ENCODE measurements at places on chromosomes 12 and 14.

- DNase-seq, result no peak
Measured at GRCh38 chr12:69701826-69702225, 2.7 kb upstream of the BEST3 start.

DNA sequence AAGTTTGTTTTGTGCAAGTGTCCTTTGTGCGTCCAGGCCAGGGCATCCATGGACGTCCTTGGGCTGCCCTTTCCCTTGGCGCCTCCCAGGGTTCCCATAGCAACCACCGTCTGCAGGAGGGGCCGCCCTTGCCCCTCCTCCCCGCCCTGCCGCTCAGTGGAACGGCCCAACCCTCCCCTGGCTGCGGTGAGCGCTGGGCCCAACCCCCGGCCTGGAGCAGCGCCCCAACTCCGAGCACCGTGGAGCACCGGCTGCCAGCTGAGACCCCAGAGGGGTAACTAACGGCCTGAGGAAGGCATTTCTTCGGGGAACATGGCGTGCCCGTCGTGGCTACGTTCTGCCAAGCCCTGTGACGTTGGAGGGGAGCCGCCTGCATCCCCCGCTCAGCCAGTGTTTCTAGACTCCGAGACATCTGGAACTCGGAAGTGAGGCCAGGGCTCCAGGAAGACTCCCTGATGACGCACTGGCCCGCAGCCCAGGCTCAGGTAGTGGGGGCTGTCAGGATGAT lies 5.3 kb upstream of the ACACB start:
- no peak for DNase-seq

GRCh38 chr12:127170226-127171180 lies 1096.5 kb upstream of the TMEM132C start:
- DNase-seq, result no peak

- no peak for DNase-seq
Measured at GRCh38 chr12:77120156-77121085, 55.1 kb upstream of the E2F7 start.

GRCh38 chr14:56549721-56550120 lies 29.9 kb upstream of the TMEM260 start:
- no peak for DNase-seq

DNA sequence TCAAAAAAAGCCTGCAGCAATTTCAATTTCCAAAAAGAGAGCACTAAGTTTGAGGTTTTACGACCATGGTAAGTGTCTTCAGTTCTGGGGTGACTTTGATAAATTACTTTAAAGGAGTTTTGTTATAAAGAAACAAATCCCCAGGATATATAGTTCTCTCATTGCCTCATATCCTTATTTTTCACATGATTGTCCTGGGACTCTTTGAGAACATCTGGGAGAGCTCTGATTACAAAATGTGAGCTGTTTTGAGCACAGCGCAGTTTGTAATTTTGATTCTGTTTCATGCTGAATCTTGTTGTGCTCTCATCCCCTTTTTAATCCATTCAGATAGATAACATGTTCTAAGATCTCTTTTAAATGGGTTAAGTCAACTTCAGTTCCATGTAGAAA lies 67.7 kb upstream of the DCN start:
- DNase-seq, result no peak

DNA sequence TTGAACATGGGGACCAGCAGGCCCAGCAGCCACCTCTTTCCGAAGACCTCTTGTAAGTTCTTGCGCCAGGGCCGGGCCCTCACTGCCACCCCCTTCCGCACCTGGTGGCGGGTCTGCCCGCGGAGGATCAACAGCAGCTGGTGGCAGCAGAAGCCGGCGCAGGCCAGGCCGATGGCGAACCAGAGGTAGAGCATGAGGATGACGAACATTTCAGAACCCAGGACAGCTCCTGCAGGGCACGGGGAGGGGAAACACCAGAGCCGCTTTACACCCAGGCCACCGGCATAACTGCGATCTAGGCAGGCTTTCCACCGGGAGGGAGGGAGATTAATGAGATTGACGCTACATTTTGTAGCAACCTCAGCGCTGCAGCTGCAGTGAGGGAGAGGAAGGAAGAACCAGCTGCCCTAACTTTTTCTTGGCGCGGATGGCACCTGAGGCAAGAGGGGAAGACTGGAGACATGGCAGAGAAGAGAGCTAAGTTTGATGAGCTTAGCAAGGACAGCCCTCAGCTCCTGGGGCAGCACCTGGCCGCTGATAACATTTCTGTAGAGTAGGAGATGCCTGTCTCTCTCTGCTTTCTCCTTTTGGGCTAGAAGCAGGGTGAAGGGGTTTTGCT lies 7.8 kb downstream of the ZDHHC22 start:
- no peak for DNase-seq

- no peak for DNase-seq
Measured at GRCh38 chr14:56149995-56150394, 31.8 kb downstream of the PELI2 start.

GRCh38 chr14:100104523-100105300 lies 39.5 kb downstream of the EVL start:
- DNase-seq, result no peak

GRCh38 chr14:95256002-95256775 lies 63.5 kb downstream of the CLMN start:
- DNase-seq, result no peak

- DNase-seq, result no peak
Measured at GRCh38 chr12:67625004-67625403, 23.5 kb upstream of the DYRK2 start.

- DNase-seq, result no peak
Measured at GRCh38 chr12:65372574-65372973, 94.1 kb downstream of the MSRB3 start.

DNA sequence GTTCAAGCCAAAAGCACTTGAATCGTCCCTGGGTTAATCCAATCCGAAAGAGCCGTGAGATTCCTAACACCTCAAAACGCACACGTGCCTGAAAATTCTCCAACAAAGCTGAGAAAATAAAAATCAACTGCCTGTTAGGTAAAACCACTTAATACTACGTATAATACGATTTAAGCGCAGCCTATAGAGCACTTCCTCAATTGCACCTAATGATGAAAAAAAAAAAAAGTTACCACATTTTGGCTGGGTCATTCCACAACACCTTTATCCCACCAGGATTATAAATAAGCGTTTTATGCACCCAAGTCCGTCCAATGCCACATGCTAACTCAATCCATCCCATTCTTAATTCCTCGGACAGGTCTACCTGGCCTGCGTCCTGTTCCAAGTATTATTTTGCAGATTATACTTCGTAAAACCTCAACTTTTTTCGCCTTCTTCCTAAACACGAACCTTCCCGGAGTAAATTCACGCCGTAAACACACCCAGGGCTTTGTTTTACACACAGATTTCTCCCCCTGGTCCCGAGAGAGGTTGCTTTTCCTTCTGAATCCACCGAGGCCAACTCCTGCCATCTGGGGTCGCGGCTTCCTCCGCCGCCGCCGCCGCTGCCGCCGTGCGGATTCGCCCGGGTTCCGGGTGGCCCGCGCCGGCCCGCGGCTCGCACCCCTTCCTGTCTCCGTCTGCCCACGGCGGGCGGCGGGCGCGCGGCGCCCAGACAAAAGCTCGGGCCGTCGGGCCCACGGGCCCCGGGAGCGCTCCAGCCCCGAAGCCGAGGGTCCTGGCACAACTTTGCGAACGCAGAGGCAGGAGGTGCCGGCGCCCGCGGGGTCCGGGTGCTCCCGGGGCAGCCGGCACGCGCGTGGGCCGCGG lies 66.2 kb downstream of the RNF34 start:
- no peak for DNase-seq

GRCh38 chr12:127823801-127824200 lies 443.2 kb upstream of the TMEM132C start:
- no peak for DNase-seq

GRCh38 chr12:100564090-100564489 lies 9.4 kb upstream of the GAS2L3 start:
- no peak for DNase-seq

- DNase-seq, result no peak
Measured at GRCh38 chr12:1869145-1869544, 48.8 kb downstream of the LRTM2 start.

- DNase-seq, result no peak
Measured at GRCh38 chr12:56476972-56477432, 8.6 kb downstream of the SPRYD4 start.

DNA sequence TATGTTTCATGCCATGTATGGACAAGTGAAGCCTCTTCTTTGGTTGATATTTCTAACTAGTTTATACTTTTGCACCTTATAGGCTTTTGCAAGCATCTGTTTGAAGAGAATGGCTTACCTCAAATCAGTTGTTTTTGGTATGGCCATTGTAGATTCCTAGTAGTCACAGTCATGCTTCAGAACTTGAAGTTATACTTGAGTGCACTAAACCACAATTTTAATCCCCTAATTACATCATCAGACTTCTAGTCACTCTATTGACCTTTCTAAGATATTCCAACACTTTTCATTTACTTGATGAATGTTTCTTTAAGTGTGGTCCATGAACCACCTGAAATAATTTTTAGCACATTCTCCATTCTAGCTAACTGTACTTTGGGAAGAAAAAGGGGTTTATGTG lies 18.6 kb upstream of the KLRB1 start:
- DNase-seq, result no peak

DNA sequence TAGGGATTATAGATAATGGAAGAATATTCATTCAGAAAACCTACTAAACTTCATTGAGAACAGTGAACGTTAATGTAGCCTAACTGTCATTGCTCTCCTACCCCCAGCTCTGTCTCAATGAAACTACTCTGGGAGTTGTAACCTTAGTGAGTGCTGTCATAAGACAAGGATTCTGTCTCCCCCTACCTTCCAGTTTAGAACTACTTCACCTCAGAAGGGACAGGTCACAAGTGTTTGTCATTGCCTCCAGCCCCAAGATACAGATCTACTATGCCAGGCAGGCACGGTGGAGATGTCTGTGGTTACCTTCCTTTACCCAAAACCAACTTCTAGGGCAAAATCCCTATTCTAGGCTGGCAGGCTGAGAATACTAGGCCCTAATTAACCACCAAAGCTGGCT lies 833.1 kb upstream of the SEL1L start:
- DNase-seq, result no peak

GRCh38 chr12:31736472-31736871 lies 7.7 kb upstream of the AMN1 start:
- DNase-seq, result no peak

- DNase-seq, result no peak
Measured at GRCh38 chr12:49863946-49864797, 21.3 kb upstream of the BCDIN3D start.

- DNase-seq, result no peak
Measured at GRCh38 chr12:64493513-64493912, 41.6 kb downstream of the TBK1 start.

DNA sequence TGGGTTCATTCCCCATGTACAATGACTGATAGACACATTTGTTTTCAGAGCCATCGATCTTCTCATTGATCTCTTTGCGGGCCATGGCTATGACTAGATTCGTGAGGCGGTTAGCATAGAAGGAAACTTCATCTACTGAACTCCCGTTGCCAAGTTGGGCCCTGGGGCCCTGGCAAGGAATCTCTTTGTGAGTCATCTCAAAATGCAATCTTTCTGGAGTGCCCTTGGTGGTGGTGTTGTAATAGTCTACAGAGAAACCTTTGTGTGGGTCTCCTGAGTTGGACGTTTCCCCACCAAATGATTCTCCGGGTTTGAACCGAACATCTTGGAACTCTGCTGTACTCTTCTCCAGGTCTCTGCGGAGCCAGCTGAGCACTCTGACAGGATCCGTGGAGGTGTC lies 20.4 kb downstream of the AKAP3 start:
- DNase-seq, result no peak

DNA sequence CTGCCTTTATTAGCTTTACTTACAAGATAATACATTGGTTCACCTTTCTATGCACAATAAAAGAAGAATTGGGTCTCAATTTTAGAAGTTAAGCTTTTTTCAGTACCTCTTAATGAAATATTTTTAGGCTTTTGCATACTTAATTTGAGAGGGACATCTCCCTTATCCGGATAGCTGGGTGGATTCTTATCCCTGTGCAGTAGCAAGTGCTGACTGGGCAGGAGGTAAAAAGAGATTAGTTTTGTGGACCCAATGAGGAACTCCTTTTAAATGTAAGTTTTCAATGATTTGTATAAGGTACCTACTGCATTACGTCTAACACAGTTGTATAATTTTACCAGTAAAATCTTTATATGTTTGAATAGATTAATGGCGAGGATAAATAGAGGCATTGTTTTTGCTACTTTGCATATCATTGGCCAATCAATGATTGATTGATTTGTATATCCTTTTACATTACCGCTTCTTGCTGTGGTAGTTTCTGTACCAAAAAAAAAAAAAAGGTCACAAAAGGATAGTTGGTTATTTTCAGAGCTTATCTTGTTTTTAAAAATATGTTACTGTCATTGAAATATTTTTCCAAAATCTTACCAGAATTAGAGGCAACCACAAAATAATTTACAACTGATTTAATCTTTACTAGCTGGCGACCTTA lies 2.2 kb downstream of the CPSF6 start:
- DNase-seq, result no peak

- no peak for DNase-seq
Measured at GRCh38 chr14:58537004-58537403, 100.8 kb upstream of the DACT1 start.
